ENCODE measurements at places on chromosomes 2 and 18. TPM values are rescaled to one million over a fixed set of nuclear protein-coding genes. Genes with fewer than 3 reads are reported as not detected.
A peak's percentile ranks its signal among the peaks of the same experiment; 100 is the strongest.

Gene FSHR
- polyA plus RNA-seq = 0.94 TPM

Gene XDH
- 0.11 TPM for polyA plus RNA-seq

Gene SH3RF3
- 5.2 TPM for polyA plus RNA-seq

Gene SERPINB12
- polyA plus RNA-seq = 0.92 TPM

- no peak for DNase-seq
Measured at GRCh38 chr2:88658326-88658725, 31.1 kb upstream of the EIF2AK3 start.

GRCh38 chr18:40866968-40867367 is 1088.1 kb upstream of the PIK3C3 start:
- DNase-seq = no peak

- peak; percentile 50 for DNase-seq
Measured at GRCh38 chr2:169528271-169528701, 18.8 kb downstream of the KLHL41 start.

- DNase-seq = no peak
Measured at GRCh38 chr2:231337807-231338759, 57.4 kb upstream of the B3GNT7 start.

GRCh38 chr2:195664528-195664927 is 7.5 kb downstream of the SLC39A10 start:
- no peak for DNase-seq
